ENCODE measurements at places on chromosomes 6 and 20. TPM values are rescaled to one million over a fixed set of nuclear protein-coding genes. Genes with fewer than 3 reads are reported as not detected.

GRCh38 chr20:47949230-47949629 is 163.9 kb upstream of the SULF2 start:
- H3K4me1 ChIP-seq = no peaks in the 10 kb centered on the region
- H3K4me3 ChIP-seq = no peak overlapping the region
- DNase-seq = no peak
- H3K36me3 ChIP-seq = no peaks in the 10 kb centered on the region
- no peak overlapping the region for H3K27ac ChIP-seq

DNA sequence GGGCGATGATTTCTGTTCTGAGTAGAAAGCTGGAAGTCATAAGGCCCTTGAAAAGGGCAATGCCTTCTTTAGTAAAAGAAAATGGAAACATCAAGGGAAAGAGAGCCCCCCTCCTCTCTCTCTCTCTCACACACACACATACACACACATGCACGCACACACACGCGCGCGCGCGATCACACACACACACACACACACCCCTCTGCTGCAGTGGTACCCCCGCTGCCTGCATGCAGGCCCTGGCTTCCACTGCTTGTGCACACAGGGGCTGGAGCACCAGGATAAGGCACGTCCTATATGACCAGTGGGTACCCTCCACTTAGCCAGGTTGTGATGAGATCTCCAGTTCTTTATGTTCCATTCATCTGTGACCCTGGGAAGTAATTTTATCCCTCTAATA is 300.9 kb downstream of the SLC35F1 start:
- no peak for DNase-seq
- no peaks in the 10 kb centered on the region for H3K4me1 ChIP-seq
- no peaks in the 10 kb centered on the region for H3K36me3 ChIP-seq

GRCh38 chr20:35856866-35857265 is 85.1 kb downstream of the PHF20 start:
- no peak overlapping the region for H3K4me3 ChIP-seq
- no peak overlapping the region for H3K27ac ChIP-seq
- DNase-seq = no peak
- peaks cover 12% of the 10 kb centered on the region for H3K4me1 ChIP-seq

GRCh38 chr20:52895235-52895634 is 76.9 kb upstream of the TSHZ2 start:
- peaks cover 6% of the 10 kb centered on the region for H3K4me1 ChIP-seq
- DNase-seq = no peak
- H3K4me3 ChIP-seq = no peak overlapping the region
- peaks cover 6% of the 10 kb centered on the region for H3K27me3 ChIP-seq
- H3K27ac ChIP-seq = no peak overlapping the region

GRCh38 chr6:20044883-20045282 is 167.4 kb downstream of the MBOAT1 start:
- H3K27me3 ChIP-seq = no peaks in the 10 kb centered on the region
- H3K4me1 ChIP-seq = no peaks in the 10 kb centered on the region
- H3K4me3 ChIP-seq = no peak overlapping the region

GRCh38 chr20:3067139-3068014 is 4.0 kb upstream of the OXT start:
- H3K36me3 ChIP-seq = no peaks in the 10 kb centered on the region
- DNase-seq = no peak
- H3K4me1 ChIP-seq = peaks cover 21% of the 10 kb centered on the region
- H3K4me3 ChIP-seq = no peak overlapping the region
- no peaks in the 10 kb centered on the region for H3K27me3 ChIP-seq
- no peak overlapping the region for H3K27ac ChIP-seq

- H3K27ac ChIP-seq = no peak overlapping the region
- peaks cover 6% of the 10 kb centered on the region for H3K27me3 ChIP-seq
- H3K36me3 ChIP-seq = no peaks in the 10 kb centered on the region
- H3K4me1 ChIP-seq = peaks cover 5% of the 10 kb centered on the region
- DNase-seq = no peak
- H3K4me3 ChIP-seq = no peak overlapping the region
Observed at GRCh38 chr6:168371185-168371584, 51.6 kb upstream of the DACT2 start.

- no peak overlapping the region for H3K27ac ChIP-seq
- no peaks in the 10 kb centered on the region for H3K36me3 ChIP-seq
- H3K4me3 ChIP-seq = no peak overlapping the region
- DNase-seq = no peak
Observed at GRCh38 chr6:162306616-162307015, 420.9 kb downstream of the PRKN start.

- H3K27me3 ChIP-seq = no peaks in the 10 kb centered on the region
- DNase-seq = no peak
- no peak overlapping the region for H3K4me3 ChIP-seq
- H3K36me3 ChIP-seq = peaks cover 6% of the 10 kb centered on the region
- H3K27ac ChIP-seq = no peak overlapping the region
- H3K4me1 ChIP-seq = peaks cover 25% of the 10 kb centered on the region
Observed at GRCh38 chr20:38092915-38093314, 59.4 kb downstream of the RPRD1B start.

- no peaks in the 10 kb centered on the region for H3K36me3 ChIP-seq
- no peak overlapping the region for H3K4me3 ChIP-seq
- no peak overlapping the region for H3K27ac ChIP-seq
- H3K27me3 ChIP-seq = peaks cover 9% of the 10 kb centered on the region
Observed at GRCh38 chr6:167302796-167303195, 11.7 kb downstream of the UNC93A start.

GRCh38 chr6:116557893-116558292 is 4.3 kb downstream of the CALHM4 start:
- no peak overlapping the region for H3K4me3 ChIP-seq
- H3K4me1 ChIP-seq = peaks cover 1% of the 10 kb centered on the region
- H3K27ac ChIP-seq = no peak overlapping the region
- no peaks in the 10 kb centered on the region for H3K36me3 ChIP-seq
- no peak for DNase-seq

- H3K4me1 ChIP-seq = peaks cover 2% of the 10 kb centered on the region
- peaks cover 44% of the 10 kb centered on the region for H3K27me3 ChIP-seq
- no peak overlapping the region for H3K27ac ChIP-seq
Observed at GRCh38 chr6:136989571-136990241, 55.1 kb downstream of the IL20RA start.

- peaks cover 39% of the 10 kb centered on the region for H3K4me1 ChIP-seq
- H3K27ac ChIP-seq = peak overlapping the region; percentile 97
- no peak for DNase-seq
- peaks cover 23% of the 10 kb centered on the region for H3K36me3 ChIP-seq
- no peaks in the 10 kb centered on the region for H3K27me3 ChIP-seq
Observed at GRCh38 chr6:98946266-98946878, 1.4 kb downstream of the FBXL4 start.

GRCh38 chr6:160081398-160081797 is 40.2 kb upstream of the SLC22A1 start:
- H3K4me3 ChIP-seq = no peak overlapping the region
- no peak for DNase-seq

- no peaks in the 10 kb centered on the region for H3K4me1 ChIP-seq
- no peak overlapping the region for H3K4me3 ChIP-seq
- no peak overlapping the region for H3K27ac ChIP-seq
Observed at GRCh38 chr6:85354761-85355618, 94.9 kb upstream of the NT5E start.

DNA sequence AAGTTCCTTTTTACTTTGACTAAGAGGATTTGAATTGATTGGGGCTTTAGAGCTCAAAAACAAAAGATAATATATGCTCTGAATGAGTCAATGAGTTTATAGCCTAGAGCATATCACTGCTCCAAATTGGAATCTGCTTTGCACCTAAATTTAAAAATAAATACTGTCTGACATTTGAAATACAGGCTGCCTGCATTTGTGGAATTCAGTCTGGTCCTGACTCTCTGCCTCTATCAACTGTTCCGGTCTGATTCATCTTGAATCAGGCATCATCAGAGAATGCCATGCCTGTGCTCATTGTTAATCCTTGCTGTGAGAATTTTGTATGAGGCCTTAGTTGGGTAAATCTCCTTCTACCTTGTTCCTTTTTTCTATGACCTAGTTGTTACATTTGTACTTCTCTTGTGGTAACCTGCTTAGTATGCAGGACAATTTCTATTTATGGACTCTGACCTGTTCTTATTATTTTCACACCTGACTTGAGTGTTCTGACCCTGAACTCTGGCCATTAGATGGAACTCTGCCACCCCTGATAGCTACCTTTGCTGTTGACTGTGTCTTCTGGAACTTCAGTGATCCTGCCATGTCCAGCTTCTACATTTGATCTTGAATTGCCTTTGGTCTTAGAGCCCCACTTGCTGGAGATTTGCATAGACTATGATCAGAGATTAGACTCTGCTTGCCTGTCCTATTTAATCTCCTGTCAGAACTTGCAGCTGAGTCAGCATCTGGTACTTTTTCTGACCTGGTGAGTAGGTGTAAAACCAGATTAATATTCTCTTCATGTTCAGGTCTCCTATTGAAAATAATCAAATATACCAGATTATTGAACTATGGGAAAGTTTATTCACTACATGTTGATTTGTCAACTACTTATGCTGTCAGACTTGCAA is 442.7 kb upstream of the HS3ST5 start:
- H3K27ac ChIP-seq = no peak overlapping the region
- H3K4me3 ChIP-seq = no peak overlapping the region
- no peak for DNase-seq
- H3K36me3 ChIP-seq = no peaks in the 10 kb centered on the region
- H3K4me1 ChIP-seq = no peaks in the 10 kb centered on the region

GRCh38 chr20:53959911-53960578 is 110.3 kb downstream of the BCAS1 start:
- no peaks in the 10 kb centered on the region for H3K36me3 ChIP-seq
- H3K4me3 ChIP-seq = no peak overlapping the region
- H3K27ac ChIP-seq = no peak overlapping the region
- H3K4me1 ChIP-seq = peaks cover 2% of the 10 kb centered on the region
- peaks cover 10% of the 10 kb centered on the region for H3K27me3 ChIP-seq

OPN5 gene
- not detected for total RNA-seq

FAM217B gene
- total RNA-seq = 33.2 TPM

ENPP3 gene
- total RNA-seq = 0.58 TPM

IP6K3 gene
- total RNA-seq = not detected

NHSL1 gene
- 0.53 TPM for total RNA-seq

MDFI gene
- total RNA-seq = not detected

SIRPG gene
- 48.7 TPM for total RNA-seq

Measured in activated CD4-positive, alpha-beta T cell treated with anti-CD3 and anti-CD28 coated beads for 36 hours (primary cell).